Activated CD8-positive, alpha-beta memory T cell treated with anti-CD3 and anti-CD28 coated beads, Interleukin-2, amount 10 ng/mL, durations not matched to agents 7 days and 5 days (primary cell): ENCODE measurements at places on chromosomes 7 and 10. TPM values are rescaled to one million over a fixed set of nuclear protein-coding genes. Genes with fewer than 3 reads are reported as not detected.

Gene INMT
- total RNA-seq = 0.12 TPM

Gene SYCE1
- 2.1 TPM for total RNA-seq

Gene AKR1C8
- 0.14 TPM for total RNA-seq

Gene GATA3
- 83.4 TPM for total RNA-seq
